ENCODE measurements at places on chromosomes 16 and 17. TPM values are rescaled to one million over a fixed set of nuclear protein-coding genes. Genes with fewer than 3 reads are reported as not detected.

The TBX2 gene
- total RNA-seq: 5.2 TPM

The NHERF1 gene
- 5.2 TPM for total RNA-seq

The GHDC gene
- total RNA-seq: 7.3 TPM

The CLEC19A gene
- not detected for total RNA-seq

The KRTAP9-4 gene
- not detected for total RNA-seq

The TSPAN10 gene
- 0.52 TPM for total RNA-seq

The CD68 gene
- total RNA-seq: 4.2 TPM

The DNASE1L2 gene
- 0.52 TPM for total RNA-seq

The DNAAF8 gene
- total RNA-seq: 0.52 TPM

The KRTAP4-4 gene
- total RNA-seq: not detected

The PLXDC1 gene
- total RNA-seq: 0.52 TPM

The ST6GALNAC1 gene
- total RNA-seq: not detected

The CPNE7 gene
- not detected for total RNA-seq

The KRT31 gene
- 3.1 TPM for total RNA-seq

The GP1BA gene
- total RNA-seq: under 0.01 TPM

Measured in skeletal muscle tissue (tissue), 5 donors.